ENCODE measurements at places on chromosomes 6 and 20.

DNA sequence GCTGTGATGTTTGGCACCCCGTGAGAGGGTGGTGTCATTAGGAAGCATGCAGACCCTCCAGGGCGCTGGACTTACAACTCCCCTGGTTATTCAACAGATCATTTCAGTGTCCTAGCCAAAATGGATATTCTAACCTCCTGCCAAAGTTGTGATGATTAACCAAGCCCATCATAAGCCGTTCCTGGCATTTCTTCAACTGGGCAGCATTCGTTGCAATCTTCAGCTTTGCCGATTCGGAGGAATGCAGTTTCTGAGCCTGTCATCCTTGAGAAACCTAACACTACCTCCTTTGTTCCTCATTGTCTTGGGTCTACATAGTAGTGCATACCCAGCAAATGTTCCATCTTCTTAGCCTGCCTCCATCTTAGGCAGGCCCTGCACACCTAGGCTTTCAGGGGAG lies 79.2 kb upstream of the MAP3K4 start:
- no peak for DNase-seq

DNA sequence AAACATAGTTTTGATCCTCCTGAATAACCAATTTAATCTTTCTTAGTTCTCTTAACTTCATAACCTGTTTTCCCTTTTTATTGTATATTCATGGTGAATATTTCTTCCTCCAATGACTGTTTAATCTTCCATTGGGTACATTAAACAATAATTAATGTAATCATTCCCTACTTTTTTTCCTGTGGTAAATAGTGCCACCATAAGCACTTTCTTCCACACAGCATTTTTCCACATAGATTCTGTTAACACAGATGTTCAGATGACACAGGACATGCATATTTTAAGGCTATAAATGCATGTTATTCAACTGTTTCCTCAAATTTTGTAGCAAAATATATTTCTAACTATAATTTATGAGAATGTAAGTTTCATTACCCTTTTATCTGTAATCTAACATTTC lies 61.9 kb downstream of the CYP39A1 start:
- no peak for DNase-seq

DNA sequence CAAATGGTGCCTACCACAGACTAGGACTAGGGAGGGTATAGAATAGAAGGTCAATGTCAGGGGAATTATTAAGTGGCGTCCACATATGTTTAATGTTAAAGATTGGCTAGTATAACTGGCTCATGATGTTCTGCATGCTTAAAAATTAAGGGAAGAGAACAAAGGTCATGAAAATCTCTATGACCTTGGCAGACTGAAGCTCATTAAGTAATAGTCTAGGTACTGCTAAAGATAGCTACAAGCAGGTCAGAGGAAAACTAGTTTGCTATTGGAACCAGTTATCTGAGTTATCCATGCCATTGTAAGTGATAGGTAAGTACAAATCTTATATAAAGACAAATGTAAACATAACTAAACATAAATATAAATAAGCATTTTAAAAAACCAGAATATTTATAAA lies 32.9 kb upstream of the PRSS35 start:
- DNase-seq = no peak

- no peak for DNase-seq
Observed at GRCh38 chr6:163387317-163387716, 27.2 kb upstream of the QKI start.

DNA sequence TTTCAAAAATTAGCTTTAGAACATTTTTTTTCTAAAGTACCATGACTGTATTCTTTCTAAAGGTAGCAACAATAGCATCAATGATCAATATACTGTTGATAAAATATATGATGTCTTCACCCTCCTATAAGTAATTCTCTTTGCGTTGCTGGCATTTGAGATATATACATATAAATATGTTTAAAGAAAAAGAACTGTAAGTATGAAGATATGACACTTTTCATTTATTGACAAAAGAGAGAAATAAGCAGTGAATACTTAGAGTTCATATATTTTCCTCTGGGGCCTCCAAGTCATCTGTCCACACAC lies 49.4 kb upstream of the SCGN start:
- DNase-seq = no peak

DNA sequence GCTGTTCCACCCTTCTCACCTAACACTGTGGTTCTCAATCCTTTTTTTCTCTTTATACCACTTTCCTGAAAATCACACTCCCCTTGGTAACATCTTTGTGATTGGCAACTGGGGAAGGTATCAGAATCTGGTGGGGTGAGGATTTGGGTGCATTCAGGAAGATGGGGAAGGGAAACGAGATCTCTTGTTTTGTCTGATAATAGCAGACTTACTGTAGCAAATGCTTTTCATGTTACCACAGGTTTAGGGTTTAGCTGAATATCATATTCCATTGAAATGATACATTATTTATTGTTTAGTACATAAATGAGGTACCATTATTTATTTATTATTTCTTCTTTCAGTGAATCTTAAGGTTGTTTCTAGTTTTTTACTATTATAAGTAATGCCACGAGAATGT lies 100.8 kb downstream of the RTN4IP1 start:
- DNase-seq = no peak

GRCh38 chr6:154494592-154495311 lies 15.7 kb downstream of the CNKSR3 start:
- DNase-seq = no peak

DNA sequence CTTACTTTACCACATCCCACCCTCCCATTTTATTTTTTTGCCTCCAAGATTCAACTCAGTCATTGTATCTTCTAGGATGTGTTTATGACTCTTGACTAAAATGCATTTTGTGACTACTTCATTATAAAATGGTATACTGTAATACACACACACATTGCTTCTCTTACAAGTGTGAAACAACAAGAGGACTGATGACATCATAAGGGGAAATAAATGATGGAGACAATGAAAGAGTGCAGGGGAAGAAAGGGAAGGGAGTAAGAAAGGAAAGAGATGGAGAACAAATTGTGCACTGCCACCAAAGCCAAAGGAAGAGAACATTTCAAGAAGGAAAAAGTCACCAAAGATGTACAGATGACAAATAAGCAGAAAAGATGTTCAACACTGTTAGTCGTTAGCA lies 102.6 kb downstream of the CD164 start:
- no peak for DNase-seq

DNA sequence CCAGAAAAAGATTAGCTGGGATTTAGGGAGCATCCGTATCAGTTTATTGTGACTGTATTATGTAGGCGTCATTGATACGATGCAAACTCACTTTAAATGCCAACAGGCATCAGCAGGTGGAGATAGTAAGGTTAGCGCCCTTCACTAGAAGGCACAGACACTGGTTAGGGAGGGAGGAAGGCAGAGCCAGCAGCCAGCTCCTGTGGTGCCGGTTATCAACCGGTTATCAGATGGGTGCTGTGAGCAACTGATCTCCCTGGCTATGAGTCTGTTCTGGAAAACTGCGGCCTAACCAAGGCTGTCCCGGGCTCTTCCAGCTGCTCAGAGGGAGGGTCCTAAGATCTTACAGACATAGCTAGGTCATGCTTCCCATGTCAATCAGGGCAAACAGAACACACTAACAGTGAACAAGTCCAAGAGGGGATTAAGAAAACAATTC lies 47.5 kb upstream of the CD93 start:
- no peak for DNase-seq

DNA sequence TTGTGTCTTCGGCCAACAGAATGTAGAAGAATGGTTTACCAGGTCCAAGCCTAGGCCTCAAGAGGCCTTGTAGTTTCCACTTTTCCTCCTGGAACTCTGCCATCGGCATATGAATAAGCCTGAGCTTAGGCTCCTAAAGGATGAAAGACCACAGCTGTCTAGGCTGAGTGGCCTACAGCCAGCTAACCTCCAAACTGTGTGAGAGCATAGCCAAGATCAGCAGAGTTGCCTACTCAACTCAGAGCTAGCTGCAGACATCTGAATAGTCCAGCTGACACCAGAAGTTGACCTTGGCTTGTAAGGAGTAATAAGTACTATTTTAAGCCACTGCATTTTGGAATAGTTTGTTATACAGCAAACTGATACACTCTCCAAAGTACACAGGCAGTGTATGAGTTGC lies 52.6 kb upstream of the SMIM29 start:
- DNase-seq = no peak

- DNase-seq = no peak
Observed at GRCh38 chr6:88985901-88986300, 22.5 kb upstream of the RNGTT start.

- no peak for DNase-seq
Observed at GRCh38 chr6:2663123-2663522, 87.6 kb downstream of the MYLK4 start.

DNA sequence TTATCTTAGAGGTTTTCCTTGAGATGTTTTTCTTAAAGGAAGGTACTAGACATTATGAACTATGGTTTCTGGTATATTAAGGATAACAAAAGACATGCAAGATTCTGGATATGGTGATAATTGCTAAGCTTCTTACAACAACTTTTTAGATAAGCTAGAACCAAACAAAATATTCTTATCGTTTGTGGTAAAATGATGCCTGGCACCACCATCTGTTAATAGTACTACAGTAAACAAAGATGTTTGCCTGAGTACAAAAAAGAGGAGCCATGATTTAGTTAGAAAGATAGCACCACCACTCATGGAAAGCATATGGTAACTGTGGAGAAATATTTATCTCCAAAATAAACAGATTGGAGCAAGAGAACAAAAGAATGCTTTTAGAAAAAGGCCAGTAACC lies 747.3 kb downstream of the COL12A1 start:
- no peak for DNase-seq

DNA sequence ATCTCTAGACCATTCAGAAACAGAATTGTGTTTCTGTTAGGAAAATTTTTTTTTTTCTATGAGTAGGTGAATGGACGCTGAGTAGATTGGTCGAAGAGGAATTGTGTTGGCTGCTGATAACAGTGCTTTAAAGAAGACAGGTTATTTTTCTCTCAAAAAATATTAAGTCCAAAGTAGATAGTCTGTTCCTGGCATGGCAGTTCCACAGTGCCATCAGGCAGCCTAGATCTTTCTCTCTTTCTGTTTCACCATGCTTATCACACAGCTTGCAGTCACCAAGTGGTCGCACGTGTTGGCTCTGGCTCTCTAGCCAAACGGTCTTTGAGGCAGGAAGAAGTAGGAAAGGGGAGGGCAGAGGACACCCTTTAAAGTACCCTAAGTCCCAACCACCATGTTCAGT lies 22.4 kb upstream of the SERINC3 start:
- no peak for DNase-seq

DNA sequence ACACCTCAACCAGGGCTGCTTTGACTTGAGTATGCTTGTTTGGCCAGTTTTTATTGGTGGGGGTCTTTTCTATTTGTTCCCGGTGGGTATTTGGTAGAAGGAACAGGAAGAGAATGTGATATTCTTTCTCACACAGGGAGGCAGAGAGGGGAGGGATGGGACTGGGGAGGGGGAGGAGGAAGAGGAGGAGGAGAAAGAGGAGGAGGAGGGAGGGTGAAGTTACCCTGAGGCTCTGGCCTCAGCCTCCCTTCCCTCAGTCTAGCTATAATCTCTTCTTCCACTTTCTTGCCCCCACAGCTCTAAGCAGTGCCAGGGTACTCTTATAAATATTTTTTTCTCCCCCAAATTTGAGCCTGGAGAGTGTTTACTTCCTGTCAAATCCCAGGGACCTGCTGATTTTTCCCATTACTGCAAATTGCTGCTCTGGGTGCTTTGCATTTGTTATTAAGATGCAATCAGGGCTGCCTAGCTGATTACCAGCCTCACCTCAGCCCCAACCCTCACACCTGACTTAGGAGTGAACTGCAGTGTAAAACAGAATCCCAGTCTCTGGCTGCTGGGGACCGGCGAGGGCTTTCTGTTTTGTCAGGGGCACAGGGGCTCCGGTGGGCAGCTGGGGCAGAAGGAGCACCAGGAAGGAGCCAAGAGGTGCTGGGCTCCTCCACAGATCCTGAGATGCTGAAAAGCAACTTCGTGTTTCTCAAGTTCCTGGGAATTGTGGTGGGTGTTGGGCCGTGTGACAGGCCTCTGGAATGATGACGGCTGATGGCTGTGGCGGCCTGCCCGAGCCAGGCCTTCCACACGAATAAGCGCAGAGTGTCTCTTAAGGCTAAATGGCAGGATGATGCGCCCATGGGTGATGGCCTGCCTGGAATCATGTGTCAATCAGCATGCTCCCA lies 141.4 kb downstream of the CD83 start:
- no peak for DNase-seq

DNA sequence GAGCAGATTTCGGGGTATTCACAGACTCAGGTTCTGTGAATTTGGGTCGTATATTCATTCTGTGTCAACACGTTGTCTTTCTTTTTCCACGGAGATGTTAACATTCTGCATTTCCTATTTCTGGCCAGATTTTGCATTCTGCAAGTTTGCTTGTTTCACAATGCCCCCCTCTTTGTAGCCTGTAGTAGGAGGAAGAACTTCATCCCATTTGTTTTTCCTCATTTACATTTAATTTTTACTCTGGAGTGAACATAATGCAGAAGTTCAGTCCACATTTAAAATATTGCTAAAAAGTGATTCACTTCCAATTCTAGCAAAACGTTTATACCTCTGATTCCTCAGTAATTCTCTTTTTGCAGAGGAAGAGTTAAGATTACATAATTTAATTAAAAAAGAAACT lies 12.9 kb downstream of the TAGAP start:
- no peak for DNase-seq

GRCh38 chr20:25128649-25129048 lies 46.7 kb upstream of the VSX1 start:
- DNase-seq = no peak

DNA sequence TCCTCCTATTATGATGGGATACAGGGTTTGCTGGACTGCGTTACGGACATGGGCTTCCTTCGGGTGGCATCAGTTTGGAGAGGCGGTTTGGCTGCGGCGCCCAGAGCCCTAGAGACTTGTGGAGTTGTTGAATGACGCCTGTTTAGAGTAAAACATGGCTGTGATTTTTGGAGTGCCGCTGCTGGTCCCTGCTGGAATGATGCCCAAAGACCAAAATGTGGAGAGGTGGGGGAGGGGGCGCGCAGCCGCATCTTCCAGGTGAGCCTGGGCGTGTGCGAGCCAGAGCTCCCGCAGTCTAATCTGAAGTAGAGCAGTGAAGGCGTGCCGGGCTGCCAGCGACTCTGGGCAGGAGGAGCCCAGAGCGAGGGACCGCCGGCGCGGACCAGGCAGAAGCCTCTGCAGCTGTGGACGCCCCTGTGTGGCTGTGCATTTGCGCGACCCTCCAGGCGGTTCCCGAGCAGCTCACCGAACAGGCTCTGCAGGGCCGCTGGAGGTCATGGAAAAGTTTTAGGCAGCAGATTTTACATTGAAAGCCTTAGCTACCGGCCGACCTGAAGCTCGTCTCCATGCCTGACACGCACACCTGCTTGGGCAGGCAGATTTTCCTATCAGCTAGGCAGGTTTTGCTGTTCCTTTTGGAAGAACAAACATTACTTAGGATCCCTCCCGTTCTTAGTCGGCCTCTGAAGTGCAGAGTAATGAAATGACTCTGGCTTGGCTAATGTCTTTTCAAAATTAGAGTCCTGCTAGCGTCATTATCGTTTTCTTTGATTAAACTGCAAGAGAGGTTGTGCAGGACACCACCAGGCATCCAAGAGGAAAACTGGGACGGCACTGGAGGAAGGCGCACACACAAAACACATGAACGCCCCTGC lies 298.2 kb downstream of the PHACTR1 start:
- DNase-seq = no peak
